ENCODE measurements at places on chromosomes 11 and 22.

DNA sequence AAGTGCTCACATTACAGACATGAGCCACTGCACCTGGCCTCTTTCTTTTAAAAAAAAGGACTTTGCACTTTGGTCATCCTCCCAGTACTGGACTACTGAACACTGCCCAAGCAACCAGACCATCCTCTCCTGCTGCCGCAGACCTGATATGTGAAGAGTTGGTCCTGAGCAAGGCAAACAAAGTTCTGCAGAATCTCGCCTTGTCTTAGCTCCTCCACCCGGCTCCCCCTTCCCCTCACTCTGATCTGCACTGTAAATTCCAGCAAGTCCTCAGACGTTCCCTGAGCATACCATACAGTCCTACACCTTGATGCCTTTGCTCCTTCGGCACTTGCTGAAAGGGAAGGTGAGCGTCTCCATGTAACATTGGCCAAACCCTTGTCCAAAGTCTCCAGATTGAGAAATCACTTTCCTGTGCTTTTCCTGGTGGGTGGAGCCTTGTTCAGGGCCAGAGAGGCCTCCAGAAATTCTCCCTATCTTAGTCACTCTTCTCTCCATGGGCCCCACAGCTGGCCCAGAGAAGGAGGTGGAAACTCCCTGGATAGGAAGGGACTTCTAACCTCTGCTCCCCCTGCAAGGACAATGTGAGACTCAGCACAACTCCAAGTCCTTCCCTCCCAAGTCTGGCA, 47.0 kb upstream of the TIMP3 start:
- DNase-seq = no peak

- no peak for DNase-seq
Observed at GRCh38 chr11:34866375-34866774, 49.8 kb downstream of the APIP start.

- no peak for DNase-seq
Observed at GRCh38 chr22:29816539-29816938, 21.5 kb downstream of the ASCC2 start.

GRCh38 chr11:78041843-78042440, 18.9 kb upstream of the KCTD14 start:
- no peak for DNase-seq

GRCh38 chr11:16787035-16787742, 48.7 kb downstream of the C11orf58 start:
- no peak for DNase-seq

- DNase-seq = peak; percentile 45
Observed at GRCh38 chr11:114219559-114220349, 76.4 kb upstream of the NNMT start.

DNA sequence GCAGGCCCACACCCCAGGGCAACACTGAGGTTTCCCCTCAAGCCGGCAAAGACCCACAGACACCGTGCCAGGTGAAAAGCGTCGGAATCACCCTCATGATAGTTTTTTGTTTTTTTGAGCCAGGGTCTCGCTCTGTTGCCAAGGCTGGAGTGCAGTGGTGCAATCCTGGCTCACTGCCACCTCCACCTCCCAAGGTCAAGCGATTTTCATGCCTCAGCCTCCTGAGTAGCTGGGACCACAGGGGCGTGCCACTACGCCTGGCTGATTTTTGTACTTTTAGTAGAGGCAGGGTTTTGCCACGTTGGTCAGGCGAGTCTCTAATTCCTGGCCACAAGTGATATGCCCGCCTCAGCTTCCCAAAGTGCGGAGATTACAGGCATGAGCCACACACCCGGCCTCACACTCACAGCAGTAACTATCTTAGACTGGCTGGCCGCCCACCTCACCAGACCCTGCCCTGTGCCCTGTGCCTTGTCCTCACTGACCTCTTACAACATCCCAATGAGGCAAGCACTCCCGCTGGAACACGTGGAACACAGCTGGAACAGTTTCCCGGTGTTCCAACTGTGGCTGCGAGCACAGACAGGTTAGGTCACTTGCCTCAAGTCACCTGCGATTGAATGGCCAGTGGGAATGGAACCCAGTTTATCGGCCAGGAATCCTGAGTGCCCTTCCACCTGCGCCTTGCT, 21.1 kb downstream of the LRRC10B start:
- DNase-seq = no peak

DNA sequence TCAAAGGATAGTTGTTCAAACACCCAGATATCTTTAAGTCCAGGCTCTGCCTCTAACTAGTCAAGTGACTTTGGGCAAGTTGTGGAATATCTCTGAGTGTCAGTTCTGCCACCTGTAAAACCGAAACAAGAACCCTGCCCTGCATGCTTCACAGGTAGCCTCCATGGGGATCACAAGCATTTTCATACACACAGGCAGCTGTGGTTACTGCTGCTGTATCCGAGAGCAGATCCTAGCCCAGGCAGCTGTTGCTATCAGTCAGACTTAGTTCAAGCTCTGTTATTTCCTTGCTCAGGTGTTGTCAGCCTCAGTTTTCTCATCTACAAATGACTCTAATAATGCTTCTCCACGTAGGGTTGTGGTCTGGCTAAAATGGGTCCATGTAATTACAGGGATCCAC, 6.5 kb upstream of the RASD2 start:
- DNase-seq = no peak

DNA sequence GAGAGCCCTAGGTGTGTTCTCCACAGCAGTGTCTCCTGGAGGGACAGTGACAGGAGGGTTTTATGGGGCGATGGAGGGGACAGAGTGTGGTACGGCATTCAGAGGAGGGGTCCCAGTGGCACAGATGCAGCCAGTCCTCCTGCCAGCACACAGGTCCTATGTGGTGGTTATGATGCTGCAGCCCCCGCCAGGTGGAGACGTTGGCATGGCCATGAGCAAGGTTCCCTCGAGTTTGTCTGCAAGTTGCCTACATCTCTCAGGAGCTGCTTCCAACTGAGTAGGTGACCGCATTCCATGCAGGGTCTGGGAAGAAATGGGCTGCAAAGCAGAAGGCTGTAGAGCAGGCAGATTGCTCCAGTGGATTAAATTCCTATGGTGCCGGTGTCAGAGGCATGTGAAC, 646.0 kb downstream of the TBC1D22A start:
- no peak for DNase-seq

DNA sequence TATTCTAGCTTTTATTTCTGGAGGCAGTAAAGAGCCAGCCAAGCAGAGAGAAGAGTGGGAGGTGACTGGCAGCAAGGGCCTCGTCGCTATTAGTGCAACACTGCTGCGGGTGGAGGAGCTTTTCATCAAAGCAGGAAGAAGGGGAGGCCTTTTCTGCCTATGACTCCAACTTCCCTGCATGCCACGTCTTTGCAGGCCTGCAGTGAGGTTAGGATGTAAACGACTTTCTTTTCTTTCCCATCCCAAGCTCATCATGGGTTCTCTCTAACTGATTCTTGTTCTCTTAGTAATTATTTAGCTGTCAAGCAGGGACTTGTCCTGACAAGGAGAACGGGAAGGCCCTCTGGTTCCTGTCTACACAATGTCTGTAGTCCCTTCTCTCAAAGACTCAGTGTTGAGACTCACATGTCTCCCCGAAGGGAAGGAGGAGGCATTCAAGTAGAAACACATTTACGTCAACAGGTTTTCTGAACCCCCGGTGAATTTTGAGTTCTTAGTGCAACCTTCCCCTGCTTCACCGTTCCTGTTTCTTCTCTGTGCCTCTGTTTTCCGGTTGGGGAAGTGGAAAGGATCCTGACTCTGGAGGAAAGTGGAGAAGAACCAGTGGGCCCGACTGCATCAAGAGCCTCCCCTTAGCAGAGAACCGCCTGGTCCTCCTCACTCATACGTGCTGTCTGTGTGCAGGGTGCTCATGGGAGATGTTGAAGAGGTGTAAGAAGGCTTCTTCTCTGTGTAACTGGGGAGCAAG, 56.9 kb downstream of the PACS1 start:
- peak; percentile 65 for DNase-seq

GRCh38 chr11:40602866-40603552, 856.4 kb downstream of the LRRC4C start:
- DNase-seq = no peak

DNA sequence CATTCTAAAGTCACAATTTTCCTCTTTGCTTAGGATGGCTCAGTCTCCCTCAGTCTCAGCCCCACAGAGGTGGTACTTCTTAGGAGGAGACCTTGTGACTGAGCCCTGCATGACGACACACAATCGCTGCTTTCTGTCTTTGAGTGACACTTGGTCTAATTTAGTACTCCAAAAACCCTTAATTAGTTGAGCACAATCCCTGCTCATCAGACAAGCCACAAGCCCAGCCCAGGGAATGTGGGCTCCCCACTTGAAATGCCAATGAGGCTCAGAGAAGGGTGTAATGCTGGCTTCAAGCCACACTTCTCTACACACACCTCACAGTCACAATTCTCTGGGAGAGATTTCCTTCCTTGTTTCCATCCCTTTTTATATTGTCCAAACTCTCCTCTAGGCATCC, 101.8 kb downstream of the FEZ1 start:
- DNase-seq = no peak

- DNase-seq = no peak
Observed at GRCh38 chr11:121754598-121754997, 301.8 kb upstream of the SORL1-AS1 start.

- DNase-seq = no peak
Observed at GRCh38 chr11:129427816-129428406, 52.3 kb downstream of the BARX2 start.

- no peak for DNase-seq
Observed at GRCh38 chr22:41052661-41053490, 39.5 kb upstream of the EP300 start.

DNA sequence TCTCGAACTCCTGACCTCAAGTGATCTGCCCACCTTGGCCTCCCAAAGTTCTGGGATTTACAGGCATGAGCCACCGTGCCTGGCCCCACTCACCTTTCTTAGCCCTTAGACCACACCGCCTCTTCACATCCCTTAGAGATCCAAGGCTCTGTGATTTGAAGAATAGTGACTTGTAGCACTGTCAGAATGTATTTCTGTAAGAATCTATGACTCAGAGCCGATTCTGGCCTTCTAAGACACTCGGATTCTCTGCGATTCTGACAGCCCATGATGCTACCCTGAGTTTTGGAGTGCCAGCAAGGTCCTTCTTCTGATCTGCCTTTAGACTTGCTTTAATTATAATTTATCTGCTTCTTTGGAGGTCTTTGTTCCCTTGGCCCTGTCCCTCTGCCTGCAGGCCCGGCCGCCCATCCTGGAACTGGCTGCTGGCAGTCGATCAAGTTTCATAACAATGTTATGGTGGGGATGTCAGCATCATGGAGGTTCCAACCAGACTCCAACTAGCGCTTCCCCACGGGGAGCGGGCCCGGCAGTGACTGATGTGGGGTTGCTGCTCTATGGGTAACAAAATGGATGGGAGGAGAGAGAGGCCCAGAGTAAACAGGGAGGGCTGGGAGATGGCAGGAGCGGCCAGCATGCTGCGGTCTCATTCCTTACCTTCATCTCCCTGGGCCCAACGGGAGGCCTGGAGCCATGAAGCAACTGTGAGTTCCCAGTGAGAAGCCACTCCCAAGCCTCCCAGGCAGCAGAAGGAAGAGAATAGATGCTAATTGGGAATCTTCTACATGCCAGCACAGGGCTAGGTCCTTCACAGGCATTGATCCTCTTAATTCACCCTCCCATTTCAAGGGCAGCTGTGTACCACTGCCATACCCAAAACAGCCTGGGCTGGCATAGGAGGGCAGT, 55.7 kb upstream of the RASD2 start:
- no peak for DNase-seq

- no peak for DNase-seq
Observed at GRCh38 chr11:79101656-79102055, 339.2 kb downstream of the TENM4 start.

- no peak for DNase-seq
Observed at GRCh38 chr22:38531251-38531938, 25.3 kb upstream of the DDX17 start.

DNA sequence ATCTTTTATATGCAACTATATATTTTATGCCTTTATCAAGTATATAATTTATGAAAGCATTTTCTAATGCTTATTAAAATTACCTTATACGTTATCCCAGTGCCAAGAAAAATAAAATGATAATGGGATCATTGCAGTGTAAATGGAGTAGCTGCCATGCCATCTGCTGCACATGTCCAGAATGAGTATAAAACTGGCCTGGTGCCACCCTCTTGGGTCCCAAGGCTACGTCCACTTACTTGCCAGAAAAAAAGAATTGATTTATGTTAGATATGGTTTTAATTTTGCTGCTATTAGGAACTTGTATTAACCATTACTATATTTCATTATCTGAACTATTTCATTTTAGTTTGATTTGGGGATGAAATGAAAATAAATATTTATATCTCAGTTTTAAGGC, 1127.1 kb upstream of the CNTN5 start:
- DNase-seq = no peak

DNA sequence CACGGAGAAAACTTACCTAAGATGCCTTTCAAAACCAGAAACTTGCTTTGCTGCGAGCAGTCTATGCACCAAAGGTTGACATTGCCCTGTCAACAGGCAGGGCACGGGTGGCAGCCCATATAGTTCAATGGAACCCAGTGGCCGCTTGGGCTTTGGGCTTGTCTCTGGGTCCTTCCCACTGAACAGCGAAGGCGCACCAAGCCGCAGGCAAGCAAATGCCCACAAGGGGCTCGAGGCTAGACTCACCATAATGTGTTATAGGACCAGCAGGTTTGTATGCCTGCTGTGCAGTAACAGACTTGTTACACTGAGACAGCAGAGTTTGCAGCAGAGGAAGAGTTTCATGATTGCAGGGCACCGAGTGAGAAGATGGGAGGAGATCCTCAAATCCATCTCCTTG, 20.3 kb downstream of the CLDN5 start:
- no peak for DNase-seq

DNA sequence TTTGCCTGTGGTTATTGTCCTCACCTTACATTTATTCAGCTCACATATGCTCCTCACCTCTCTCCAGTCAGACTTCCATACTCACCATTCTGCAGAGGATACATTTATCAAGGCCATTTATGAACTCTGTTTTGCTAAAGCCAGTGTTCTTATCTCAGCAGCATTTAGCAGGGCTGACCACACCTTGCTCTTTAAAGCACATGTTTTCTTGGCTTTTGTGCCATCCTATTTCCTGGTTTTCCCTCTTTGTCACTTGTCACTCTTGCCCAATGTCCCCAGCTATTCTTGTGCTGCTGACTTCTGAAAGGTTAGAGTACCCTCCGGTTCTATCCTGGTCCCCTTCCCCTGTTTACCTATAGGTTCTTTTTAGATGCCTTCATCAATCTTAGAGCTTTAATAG, 446.6 kb downstream of the NELL1 start:
- no peak for DNase-seq

GRCh38 chr11:59520741-59521140, 9.4 kb downstream of the OR4D9 start:
- no peak for DNase-seq

GRCh38 chr11:115334932-115335788, 169.1 kb downstream of the CADM1 start:
- peak; percentile 60 for DNase-seq
